ENCODE measurements at places on chromosomes 1 and 21. TPM values are rescaled to one million over a fixed set of nuclear protein-coding genes. Genes with fewer than 3 reads are reported as not detected.

S100A7A gene
- not detected for total RNA-seq

OR2L3 gene
- not detected for total RNA-seq

PPIAL4G gene
- total RNA-seq, result not detected

KRTAP19-1 gene
- total RNA-seq, result not detected

GRCh38 chr1:26072305-26072704, 4.9 kb upstream of the TRIM63 start:
- no peaks in the 10 kb centered on the region for H3K36me3 ChIP-seq
- H3K27ac ChIP-seq, result peak overlapping the region; percentile 81
- H3K27me3 ChIP-seq, result no peaks in the 10 kb centered on the region
- no peak for DNase-seq

GRCh38 chr1:220655509-220655908, 34.7 kb upstream of the C1orf115 start:
- no peak overlapping the region for H3K27ac ChIP-seq
- no peaks in the 10 kb centered on the region for H3K36me3 ChIP-seq
- H3K4me3 ChIP-seq, result no peak overlapping the region
- no peak for DNase-seq
- no peaks in the 10 kb centered on the region for H3K4me1 ChIP-seq
- H3K27me3 ChIP-seq, result no peaks in the 10 kb centered on the region

Measured in right atrium auricular region (tissue), 2 donors.